BJ (cell line): ENCODE measurements at places on chromosomes 2 and 18.

DNA sequence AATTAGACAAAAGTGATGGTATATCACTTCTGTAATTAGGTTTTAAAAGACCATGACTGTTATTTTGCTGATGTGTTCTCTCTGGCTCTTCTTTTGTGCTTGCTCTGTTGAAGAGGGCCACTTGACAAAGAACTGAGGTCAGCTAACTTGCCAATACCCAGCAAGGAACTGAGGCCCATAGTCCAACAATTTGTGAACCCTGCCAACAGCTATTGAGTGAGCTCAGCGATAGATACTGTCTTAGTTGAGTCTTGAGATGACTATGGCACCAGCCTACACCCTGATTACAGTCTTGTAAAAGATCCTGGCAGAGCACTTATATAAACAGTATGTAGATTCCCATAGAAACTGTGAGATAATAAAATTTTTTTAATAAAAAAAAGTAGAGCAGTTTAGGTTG is 103.0 kb downstream of the BMPR2 start:
- no peak for DNase-seq

DNA sequence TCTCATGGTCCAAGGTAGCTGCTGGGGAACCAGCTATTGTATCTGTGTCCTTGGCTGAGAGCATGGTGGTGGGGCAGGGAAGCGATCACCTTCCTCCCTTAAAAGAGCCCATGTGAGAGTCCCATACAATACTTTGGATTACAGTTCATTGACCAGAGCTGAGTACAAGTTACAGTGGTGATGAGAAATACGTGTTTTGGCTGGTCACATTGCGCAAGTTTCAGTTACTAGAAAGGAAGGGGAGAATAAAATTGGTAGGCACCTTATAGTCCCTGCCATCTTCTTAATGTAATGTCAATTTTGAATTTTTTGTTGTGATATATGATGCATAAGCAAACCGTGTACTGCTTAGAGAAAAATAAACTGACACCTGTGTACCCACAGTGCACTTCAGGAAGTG is 67.7 kb downstream of the ZNF407 start:
- no peak for DNase-seq

- no peak for DNase-seq
These were observed 104.7 kb upstream of the CD302 start for GRCh38 chr2:159902722-159903121.

- no peak for DNase-seq
These were observed 254.2 kb upstream of the SESTD1 start for GRCh38 chr2:179518830-179519229.

- no peak for DNase-seq
These were observed 37.8 kb upstream of the KCNF1 start for GRCh38 chr2:10873790-10874437.

DNA sequence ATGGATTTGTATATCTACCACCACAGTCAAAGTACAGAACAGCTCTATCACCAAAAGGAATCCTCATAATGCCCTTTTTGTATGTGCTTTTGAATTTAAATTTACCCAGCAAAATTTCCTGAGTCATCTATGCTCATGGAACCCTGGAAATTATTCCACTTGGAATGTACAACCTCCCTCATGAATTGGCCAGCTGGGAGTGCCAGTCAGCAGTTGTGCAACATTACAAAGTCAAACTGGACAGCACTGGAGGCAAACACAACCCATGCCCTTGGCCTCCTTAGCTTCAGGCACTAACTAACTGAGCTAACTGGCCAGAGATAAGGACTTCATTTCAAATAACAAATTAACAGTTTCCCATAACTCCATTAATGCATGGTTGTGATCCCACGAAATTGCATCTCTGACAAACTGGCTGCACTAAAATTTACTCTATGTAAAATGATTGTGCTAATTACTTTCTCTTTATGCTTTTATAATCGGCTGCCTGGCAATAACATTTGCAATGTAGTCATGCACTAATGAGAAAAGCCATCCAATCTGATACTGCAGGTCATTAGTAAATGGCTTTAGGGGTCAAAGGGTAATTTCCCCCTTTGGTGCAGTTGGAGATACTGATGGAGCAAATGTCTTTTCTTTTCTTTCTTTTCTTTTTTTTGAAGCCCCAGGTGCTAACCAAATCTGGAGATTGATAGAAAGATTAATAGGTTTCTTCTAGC is 270.5 kb downstream of the ACTR3 start:
- DNase-seq = no peak

- no peak for DNase-seq
These were observed 88.9 kb downstream of the GAREM1 start for GRCh38 chr18:32381761-32382160.

GRCh38 chr2:73109431-73110167 is 3.1 kb downstream of the RAB11FIP5 start:
- DNase-seq = no peak

- DNase-seq = no peak
These were observed 72.9 kb upstream of the STK39 start for GRCh38 chr2:168320267-168320666.

- no peak for DNase-seq
These were observed 138.0 kb downstream of the ZFP36L2 start for GRCh38 chr2:43088143-43089073.
